ENCODE measurements at places on chromosomes 6 and 20. TPM values are rescaled to one million over a fixed set of nuclear protein-coding genes. Genes with fewer than 3 reads are reported as not detected.

- DNase-seq = no peak
Observed at GRCh38 chr6:35629876-35630378, 58.8 kb downstream of the FKBP5 start.

Gene NKX2-4
- total RNA-seq = not detected

GRCh38 chr6:111922454-111923297 is 49.4 kb upstream of the FYN start:
- DNase-seq = no peak

Gene CGA
- not detected for total RNA-seq

DNA sequence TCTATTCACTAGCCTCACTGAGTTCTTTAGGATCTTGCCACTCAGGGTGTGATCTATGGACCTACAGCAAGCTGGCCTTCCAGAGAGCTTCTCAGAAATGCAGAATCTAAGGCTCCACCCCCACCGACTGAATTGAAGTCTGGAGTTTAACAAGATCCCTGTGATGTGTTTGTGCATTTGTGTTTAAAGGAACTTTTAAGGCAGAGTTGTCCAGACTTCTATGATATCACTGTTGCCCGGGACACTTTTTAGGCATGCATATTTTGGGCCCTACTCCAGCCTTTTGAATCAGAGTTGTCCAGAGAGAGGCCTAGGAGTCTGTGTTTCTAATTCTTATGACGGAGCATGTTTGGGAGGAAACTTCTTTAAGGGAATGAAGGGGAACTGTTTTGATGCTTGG is 232.3 kb downstream of the QKI start:
- no peak for DNase-seq

Gene BPIFB4
- total RNA-seq = not detected

Gene DSE
- 64.2 TPM for total RNA-seq

GRCh38 chr20:52922436-52922835 is 49.7 kb upstream of the TSHZ2 start:
- DNase-seq = no peak

DNA sequence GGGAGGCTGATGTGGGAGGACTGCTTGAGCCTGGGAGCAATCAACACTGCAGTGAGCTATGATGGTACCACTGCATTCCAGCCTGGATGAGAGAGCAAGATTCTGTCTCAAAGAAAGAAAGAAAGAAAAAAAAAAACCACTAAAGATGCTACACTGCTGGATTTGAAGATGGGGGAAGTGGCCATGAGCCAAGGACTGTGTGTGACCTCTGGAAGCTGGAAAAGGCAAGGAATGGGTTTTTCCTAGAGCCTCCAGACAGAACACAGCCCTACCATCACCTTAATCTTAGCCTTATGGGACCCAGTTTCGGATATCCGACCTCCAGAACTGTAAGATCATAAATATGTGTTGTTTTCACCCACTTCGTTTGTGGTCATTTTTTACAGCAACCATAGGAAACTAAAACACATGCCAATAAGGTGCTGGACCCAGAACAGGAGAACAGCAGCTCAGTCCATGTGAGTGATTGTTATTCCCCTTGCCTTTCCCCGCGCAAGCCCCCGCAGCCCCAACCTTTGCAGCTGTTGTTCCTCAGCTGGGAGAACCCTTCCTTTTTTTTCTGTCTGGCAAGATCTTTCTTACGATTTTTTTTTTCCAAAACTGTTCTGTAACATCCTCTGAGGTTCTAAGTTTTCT is 11.1 kb upstream of the VAPB start:
- DNase-seq = no peak

DNA sequence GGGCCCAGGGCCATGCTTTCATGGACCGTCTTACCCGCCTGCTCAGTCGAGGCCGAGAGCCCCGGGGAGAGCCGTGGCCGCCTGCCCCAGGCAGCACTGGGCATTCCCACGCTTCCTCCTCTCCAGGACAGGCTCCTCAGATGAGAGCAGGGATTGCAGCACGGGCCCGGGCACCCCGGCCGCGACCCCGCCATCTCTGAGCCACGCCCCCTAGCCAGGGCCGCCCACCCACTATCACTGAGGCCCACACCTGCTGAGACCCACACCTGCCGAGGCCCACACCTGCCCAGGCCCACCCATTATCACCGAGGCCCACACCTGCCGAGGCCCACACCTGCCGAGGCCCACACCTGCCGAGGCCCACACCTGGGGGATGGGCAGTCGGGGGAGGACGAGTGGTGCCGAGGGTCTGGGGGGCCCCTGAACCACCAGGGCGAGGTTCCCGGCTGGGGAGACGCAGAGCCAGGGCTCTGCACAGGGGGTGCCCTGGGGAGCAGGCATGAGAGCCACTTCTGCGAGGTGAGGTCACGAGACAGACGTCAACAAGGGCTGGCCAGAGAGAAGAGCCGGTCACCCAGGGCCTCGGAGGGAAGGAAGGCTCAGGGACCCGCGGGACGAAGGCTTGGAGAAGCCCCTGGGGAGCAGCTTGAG is 235.6 kb downstream of the ERMARD start:
- no peak for DNase-seq

- DNase-seq = no peak
Observed at GRCh38 chr6:163008626-163009025, 280.9 kb downstream of the PACRG start.

DNA sequence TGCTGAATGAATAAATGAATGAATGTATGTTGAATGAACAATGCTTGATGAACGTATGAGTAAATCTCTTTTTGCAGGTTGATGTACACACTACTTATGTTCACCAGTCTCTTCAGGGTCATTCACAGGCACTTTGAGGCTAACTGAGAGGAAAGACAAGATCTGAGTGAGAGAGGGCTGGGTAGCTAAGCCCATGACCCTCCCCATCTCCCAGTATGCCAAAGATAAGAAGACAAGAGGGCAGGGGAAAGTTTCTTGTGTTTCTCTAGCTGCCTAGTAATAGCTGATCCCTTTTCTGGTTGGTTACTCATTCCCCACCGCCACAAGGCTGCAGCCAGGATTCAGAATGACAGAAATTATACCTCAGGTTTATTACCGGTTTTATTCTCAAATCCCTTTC is 90.7 kb downstream of the CEP57L1 start:
- DNase-seq = no peak

DNA sequence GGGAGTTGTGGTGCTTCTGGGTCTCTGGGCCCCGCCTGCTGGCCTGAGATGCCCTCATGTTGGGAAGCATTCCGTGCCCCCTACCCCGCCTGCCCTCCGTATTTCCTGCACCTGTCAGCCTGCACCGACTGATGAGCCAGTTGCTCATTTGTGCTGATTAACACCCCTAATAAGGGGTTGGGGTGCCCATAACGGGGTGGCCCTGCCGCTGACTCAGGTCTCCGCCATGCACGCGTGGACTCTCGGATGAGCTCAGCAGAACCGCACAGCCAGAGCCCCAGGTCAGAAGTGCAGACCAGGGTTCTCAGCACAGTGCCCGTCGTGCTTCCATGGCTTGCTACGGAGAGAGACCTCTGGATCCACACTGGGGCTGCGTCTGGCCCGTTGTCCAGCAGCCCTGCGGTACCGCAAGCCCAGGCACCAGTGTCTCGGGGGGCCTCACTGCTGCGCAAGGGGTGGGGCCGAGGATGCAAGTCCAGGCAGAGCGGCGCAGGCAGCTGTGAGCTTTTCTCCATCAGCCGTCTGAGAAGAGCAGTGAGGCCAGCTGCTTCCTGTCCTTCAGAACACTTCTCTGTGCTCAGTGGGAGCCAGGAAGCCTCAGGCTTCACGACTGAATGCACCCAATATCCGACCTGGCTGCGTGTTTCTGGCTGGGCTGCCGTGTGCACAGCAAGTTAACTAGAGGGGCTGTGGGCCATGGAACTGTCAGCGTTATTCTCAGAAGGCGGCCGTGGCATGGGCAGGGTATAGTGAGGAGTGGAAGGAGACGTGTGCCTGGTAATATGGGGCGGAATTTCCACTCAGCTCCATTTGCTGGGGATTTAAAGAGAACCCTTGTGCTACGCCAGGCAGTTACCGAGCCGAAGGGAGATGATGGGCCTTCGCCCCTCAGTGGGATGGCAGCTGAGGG is 18.6 kb downstream of the MTG2 start:
- no peak for DNase-seq

DNA sequence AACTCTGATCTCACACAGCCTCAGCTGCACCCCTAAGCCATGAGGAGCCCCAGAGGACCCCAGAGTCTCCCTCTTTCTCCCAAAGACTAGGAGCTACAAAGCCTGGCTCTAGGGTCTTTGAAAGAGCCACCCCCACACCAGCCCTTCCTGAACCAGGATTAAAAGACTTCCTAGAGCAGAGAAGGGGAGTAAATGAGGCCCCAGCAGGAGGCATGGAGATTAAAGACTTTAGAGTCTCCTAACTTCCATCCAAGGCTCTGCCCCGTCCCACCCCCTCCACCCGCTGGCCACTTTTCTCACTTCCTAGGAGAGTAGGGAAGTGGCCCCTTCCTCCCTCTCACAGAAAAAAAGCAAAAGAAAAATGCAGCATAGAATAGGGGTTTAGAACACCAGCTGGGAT is 1.7 kb downstream of the PREX1 start:
- DNase-seq = no peak

DNA sequence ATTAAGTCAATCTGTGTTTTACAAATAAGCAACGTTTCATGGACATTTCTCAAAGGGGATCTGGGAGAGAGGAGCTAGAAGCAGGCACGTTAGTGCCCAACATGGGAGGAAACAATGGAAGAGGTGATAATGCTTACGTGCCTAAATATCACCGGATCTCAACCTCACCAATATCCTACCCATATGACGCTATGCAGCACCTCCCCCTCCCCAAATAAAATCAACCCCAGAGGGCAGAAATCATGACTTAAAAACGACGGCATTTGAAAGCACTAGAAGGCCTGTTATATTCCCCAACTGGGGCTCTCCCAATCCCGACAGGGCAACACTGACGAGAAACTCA is 425 bp downstream of the HBS1L start:
- DNase-seq = no peak

GRCh38 chr20:43191946-43192863 is 2.5 kb upstream of the PTPRT start:
- no peak for DNase-seq

DNA sequence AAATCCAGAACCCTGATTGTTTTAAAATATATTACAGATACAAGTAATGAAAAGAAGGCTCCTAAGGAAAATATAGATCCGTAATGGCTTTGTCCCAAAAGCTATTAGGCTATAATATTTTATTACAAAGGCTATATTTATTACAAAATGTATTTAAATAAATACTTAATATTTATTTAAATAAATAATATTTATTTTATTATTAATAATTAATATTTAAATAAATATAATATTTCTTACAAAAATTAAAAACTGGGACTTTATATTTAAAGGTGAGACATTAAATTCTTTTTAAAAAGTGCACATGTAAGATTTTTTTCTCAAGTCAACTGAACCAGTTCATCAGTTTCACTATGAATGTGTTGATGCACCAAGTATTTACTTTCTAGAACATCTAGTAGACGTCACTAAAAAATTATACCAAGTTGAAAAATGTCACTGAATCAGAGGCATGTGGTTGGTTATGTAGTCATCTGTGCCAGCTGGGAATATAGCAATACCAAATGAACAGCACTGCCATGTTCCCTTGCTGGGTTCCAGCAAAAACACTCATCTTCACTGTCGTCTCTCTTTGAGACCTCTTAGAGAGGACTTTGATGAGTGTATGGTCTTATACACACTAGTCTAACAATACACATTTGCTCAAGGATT is 278.9 kb downstream of the ESR1 start:
- DNase-seq = no peak

DNA sequence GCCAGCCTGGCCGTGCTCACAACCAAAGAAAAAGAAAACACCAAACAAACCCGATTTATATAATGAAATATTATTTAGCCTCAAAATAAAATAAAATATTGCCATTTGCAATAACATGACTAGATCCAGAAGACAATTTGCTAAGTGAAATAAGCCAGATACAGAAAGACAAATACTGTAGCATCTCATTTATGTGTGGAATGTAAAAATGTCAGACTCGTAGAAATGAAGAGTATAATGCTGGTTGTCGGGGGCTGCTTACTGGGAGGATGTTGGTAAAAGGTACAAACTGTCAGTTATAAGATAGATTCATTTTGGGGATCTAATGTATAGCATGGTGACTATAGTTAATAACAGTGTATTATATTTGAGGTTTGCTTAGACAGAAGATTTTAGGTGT is 269.7 kb downstream of the THBS2 start:
- DNase-seq = no peak

DNA sequence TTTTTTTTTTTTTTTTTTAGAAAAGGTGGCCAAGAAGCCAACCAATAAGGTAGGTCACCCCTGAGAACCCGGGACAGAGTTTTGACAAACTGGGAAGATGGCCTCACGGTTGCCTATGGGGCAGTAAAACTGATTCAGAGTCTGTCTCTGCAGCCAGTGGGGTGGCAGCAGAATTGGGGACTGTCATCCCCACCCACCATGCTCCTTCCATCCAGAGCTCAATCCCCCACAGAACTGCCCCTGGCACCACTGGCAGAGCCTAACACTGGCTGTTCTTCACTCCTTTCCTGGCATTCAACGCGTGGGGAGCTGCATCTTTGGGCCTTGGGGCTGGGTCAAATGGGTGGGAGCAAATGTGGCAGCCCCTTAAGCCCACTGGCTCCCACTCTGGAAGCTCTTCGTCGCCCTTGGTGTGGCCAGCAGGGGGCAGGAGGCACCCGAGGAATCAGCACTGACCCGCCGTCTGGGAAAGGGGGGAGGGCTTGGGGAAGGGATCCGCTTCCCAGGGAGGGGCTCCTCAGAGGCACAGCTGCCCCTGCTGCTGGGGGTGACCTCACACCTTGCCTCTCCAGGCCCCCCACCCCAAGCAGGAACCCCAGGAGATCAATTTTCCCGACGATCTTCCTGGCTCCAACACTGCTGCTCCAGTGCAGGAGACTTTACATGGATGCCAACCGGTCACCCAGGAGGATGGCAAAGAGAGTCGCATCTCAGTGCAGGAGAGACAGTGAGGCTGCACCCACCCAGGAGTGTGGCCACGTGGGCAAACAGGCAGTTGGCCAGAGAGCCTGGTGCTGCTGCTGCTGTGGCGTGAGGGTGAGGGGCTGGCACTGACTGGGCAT is 10.4 kb downstream of the CD40 start:
- DNase-seq = no peak

- DNase-seq = no peak
Observed at GRCh38 chr6:119514345-119514744, 164.8 kb upstream of the MAN1A1 start.

Gene SEMG1
- not detected for total RNA-seq

Gene RIMS4
- not detected for total RNA-seq

DNA sequence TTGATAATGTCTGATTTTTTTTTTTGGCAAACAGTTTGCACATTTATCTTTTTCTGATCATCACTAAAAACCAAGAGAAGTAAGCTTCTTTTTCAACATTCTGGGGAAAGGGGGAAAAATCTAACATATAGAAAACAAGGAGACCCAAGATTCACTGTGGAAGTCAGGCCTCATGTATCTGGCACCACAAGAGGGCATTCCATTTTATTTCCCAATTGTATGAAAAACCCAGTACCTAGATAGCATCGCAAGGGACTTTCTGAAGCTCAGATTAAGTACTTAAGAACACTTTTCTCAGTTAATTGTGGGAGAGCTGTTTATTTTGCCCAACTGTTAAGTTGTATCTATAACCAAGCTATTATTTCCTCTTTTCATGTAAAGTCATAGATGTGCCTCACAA is 152.9 kb downstream of the KLHL32 start:
- no peak for DNase-seq

- DNase-seq = no peak
Observed at GRCh38 chr6:84224251-84224650, 3.2 kb downstream of the CEP162 start.

Gene F13A1
- total RNA-seq = not detected

- no peak for DNase-seq
Observed at GRCh38 chr20:60011512-60012507, 53.6 kb downstream of the CDH26 start.

- DNase-seq = no peak
Observed at GRCh38 chr6:150922137-150922536, 56.6 kb downstream of the MTHFD1L start.

Gene BPIFB1
- total RNA-seq = not detected

GRCh38 chr6:28824793-28825731 is 98.7 kb downstream of the TRIM27 start:
- DNase-seq = no peak

Measured in pulmonary artery endothelial cell (primary cell).